Activated naive CD8-positive, alpha-beta T cell treated with anti-CD3 and anti-CD28 coated beads, Interleukin-2, amount 10 ng/mL, durations not matched to agents 7 days and 5 days (primary cell): ENCODE measurements at places on chromosomes 6 and 20. TPM values are rescaled to one million over a fixed set of nuclear protein-coding genes. Genes with fewer than 3 reads are reported as not detected.

TDRD6 gene
- total RNA-seq, result not detected

RNF5 gene
- total RNA-seq, result 44.5 TPM

REV3L gene
- total RNA-seq, result 20.1 TPM

TBXT gene
- not detected for total RNA-seq

ENPP4 gene
- total RNA-seq, result 9.3 TPM

EMILIN3 gene
- not detected for total RNA-seq

ADNP gene
- 75.1 TPM for total RNA-seq

HS3ST5 gene
- total RNA-seq, result not detected

DLK2 gene
- total RNA-seq, result 0.37 TPM

FAM110A gene
- total RNA-seq, result 44.5 TPM

DNA sequence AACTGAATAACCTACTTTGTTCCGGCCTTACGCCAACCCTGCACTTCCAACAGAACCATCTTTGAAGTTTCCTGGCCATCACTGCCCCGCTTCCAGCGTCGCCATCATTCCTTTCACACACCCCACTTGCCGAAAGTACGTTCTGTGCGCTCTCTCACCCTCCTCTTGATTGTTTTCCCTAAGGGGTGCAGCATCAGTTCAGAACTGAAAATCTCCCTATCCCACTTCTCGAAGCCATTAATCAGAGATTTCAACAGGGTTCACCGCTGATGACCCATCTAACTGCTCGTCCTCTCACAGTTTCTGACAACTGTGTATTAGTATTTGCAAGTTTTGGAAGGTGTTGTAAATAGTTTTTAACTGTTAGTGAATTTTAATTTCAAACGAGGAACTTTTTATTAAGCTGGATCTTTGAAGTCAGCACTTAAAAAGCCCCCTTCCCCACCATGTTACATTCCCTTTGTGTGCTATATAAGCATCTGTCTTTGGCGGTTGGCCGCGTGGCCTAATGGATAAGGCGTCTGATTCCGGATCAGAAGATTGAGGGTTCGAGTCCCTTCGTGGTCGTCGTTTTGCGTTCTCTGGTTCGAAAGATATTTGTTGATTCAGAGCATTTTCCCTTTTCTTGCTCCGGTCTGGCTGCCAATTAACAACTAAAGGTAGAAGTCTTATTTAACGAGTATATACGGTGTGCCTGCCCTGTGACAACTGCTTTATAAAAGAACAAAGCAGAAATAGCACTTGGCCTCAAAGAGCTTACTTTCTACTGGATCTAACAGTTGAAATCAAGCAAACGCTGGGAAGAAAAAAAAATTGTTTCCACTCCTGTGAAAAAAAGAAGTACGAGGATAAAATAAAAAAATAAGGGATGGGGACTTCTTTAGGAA, 42.6 kb downstream of the TRIM27 start:
- H3K27ac ChIP-seq, result peak overlapping the region; percentile 81
- H3K4me1 ChIP-seq, result peaks cover 29% of the 10 kb centered on the region
- peaks cover 5% of the 10 kb centered on the region for H3K36me3 ChIP-seq
- H3K27me3 ChIP-seq, result peaks cover 20% of the 10 kb centered on the region
- peak; percentile 64 for DNase-seq

- no peak for DNase-seq
- no peaks in the 10 kb centered on the region for H3K27me3 ChIP-seq
- H3K4me3 ChIP-seq, result no peak overlapping the region
These were observed 1217.7 kb downstream of the EPHA7 start for GRCh38 chr6:92201618-92202017.

- H3K4me3 ChIP-seq, result no peak overlapping the region
- peak overlapping the region; percentile 94 for H3K27ac ChIP-seq
- peaks cover 13% of the 10 kb centered on the region for H3K4me1 ChIP-seq
- peaks cover 2% of the 10 kb centered on the region for H3K36me3 ChIP-seq
- peak; percentile 38 for DNase-seq
- H3K27me3 ChIP-seq, result no peaks in the 10 kb centered on the region
These were observed 844 bp upstream of the ABRACL start for GRCh38 chr6:139027620-139028182.

GRCh38 chr6:131954775-131955107, 3.6 kb upstream of the CCN2 start:
- H3K4me3 ChIP-seq, result no peak overlapping the region
- H3K27me3 ChIP-seq, result peaks cover 58% of the 10 kb centered on the region
- no peak for DNase-seq

- H3K27ac ChIP-seq, result no peak overlapping the region
- H3K27me3 ChIP-seq, result no peaks in the 10 kb centered on the region
- no peak overlapping the region for H3K4me3 ChIP-seq
- no peak for DNase-seq
- H3K36me3 ChIP-seq, result no peaks in the 10 kb centered on the region
- no peaks in the 10 kb centered on the region for H3K4me1 ChIP-seq
These were observed 57.4 kb upstream of the DACT2 start for GRCh38 chr6:168376811-168377483.

GRCh38 chr6:130394246-130394645, 28.4 kb downstream of the TMEM200A start:
- H3K27ac ChIP-seq, result no peak overlapping the region
- peaks cover 9% of the 10 kb centered on the region for H3K4me1 ChIP-seq
- H3K4me3 ChIP-seq, result no peak overlapping the region

GRCh38 chr6:44050872-44051505, 76.3 kb downstream of the MRPL14 start:
- no peak for DNase-seq
- H3K4me1 ChIP-seq, result peaks cover 11% of the 10 kb centered on the region
- H3K27me3 ChIP-seq, result peaks cover 2% of the 10 kb centered on the region
- no peak overlapping the region for H3K27ac ChIP-seq

DNA sequence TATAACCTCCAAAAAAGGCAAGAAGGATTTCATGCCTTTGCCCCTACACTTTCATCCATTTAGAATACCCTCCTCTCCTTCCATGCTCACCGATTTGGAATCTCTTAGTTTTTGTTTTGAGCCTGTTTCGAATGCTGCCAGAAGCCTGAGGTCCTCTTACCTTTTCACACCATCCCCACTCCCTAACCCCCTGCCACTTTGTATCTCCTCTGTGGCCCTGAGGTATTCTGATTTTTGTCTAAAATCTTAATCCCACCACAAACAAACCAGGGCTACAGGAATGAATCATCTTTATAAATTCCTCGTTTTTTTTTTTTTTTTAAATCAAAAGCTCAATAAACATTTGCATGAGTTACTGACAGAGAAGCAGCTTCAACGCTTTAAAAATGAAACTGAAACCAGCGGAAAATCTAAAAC, 1.6 kb upstream of the RPS12 start:
- H3K4me3 ChIP-seq, result peak overlapping the region; percentile 90
- DNase-seq, result no peak
- H3K27me3 ChIP-seq, result peaks cover 11% of the 10 kb centered on the region
- peaks cover 25% of the 10 kb centered on the region for H3K4me1 ChIP-seq

DNA sequence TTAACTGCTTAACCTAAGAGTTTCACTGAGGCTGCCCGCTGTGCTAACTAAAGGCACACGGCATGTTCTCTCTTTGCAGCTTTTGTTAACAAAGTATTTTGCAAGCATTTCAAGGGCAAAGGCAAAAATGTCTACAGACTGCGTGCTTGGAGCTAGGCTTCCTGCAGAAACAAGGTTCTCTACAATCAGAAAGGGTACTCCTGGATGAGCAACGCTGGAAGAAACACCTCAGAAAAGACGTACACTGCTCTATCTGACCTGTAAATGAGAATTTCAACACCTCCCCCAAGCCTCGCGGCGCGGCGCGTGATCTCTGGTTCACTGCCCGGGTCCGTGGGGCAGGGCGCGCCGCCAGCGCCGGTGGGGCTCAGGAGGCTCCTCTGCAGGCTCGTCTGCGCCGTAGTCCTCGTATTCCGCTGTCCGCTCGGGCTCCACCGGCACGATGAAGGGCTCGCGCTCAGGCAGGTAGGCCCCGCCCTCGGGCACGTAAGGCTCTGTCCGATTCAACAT, 120.9 kb downstream of the COL12A1 start:
- H3K4me1 ChIP-seq, result peaks cover 2% of the 10 kb centered on the region
- DNase-seq, result no peak
- no peak overlapping the region for H3K4me3 ChIP-seq
- H3K27me3 ChIP-seq, result peaks cover 26% of the 10 kb centered on the region

GRCh38 chr6:28489366-28490204, 26.0 kb downstream of the GPX6 start:
- peaks cover 34% of the 10 kb centered on the region for H3K4me1 ChIP-seq
- DNase-seq, result peak; percentile 55
- peak overlapping the region; percentile 82 for H3K27ac ChIP-seq
- peaks cover 3% of the 10 kb centered on the region for H3K36me3 ChIP-seq
- peak overlapping the region; percentile 82 for H3K4me3 ChIP-seq

DNA sequence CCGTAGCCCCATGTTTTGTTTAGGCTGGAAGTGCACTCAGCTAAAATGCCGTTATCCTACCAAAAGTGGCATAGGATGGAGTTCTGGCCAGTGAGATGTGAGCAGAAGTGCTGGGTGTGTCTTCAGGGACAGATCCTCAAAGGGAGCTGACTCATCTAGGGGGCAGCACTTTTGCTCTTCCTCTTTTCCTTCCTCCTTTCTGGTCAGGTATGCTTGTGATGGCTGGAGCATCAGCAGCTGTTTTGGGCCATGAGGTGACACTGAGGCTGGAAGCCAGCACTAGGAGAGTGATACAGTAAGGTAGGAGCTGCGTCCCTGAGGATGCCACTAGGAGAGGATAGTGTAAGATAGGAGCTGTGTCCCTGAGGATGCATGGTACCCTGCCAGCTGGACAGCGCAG, 4.6 kb upstream of the OSBPL2 start:
- H3K4me3 ChIP-seq, result no peak overlapping the region
- no peaks in the 10 kb centered on the region for H3K27me3 ChIP-seq
- no peaks in the 10 kb centered on the region for H3K36me3 ChIP-seq
- no peak for DNase-seq
- no peak overlapping the region for H3K27ac ChIP-seq

DNA sequence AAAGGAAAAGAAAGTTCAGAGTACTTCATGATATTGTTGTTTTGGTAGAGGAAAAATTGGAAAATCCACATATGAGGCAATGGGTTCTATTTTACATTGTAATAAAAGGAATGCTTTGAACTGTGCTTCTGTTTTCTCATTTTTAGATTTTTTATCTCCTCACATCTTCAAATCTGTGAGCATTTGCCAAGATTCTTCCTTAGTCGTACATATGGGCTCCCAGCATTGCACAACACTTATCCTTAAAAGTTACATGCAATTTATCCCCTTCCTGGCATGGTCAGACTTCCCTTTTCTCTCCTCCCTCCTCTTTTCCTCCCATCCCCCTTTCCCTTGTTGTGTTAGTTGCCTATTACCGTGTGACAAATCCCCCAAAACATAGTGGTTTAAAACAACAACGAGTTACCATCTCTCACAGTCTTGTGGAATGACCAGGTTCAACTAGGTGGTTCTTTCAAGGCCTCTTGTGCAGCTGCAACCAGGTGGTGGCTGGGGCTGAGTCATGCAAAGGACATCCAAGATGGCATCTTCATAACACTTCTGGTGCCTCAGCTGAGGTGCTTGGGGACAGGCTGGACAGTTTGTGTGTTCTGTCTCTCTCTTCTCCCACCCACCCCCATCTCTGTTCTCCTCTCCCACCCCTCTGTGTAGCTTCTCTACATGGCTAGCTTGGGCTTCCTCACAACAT, 68.7 kb downstream of the TXNDC5 start:
- peaks cover 6% of the 10 kb centered on the region for H3K27me3 ChIP-seq
- no peaks in the 10 kb centered on the region for H3K36me3 ChIP-seq
- H3K4me3 ChIP-seq, result no peak overlapping the region

- DNase-seq, result no peak
- no peak overlapping the region for H3K27ac ChIP-seq
- no peak overlapping the region for H3K4me3 ChIP-seq
- H3K27me3 ChIP-seq, result peaks cover 33% of the 10 kb centered on the region
- no peaks in the 10 kb centered on the region for H3K36me3 ChIP-seq
- no peaks in the 10 kb centered on the region for H3K4me1 ChIP-seq
These were observed 5.9 kb downstream of the NHSL1 start for GRCh38 chr6:138493413-138493812.

GRCh38 chr20:25230166-25230831, 17.6 kb upstream of the PYGB start:
- H3K4me1 ChIP-seq, result no peaks in the 10 kb centered on the region
- H3K27ac ChIP-seq, result no peak overlapping the region
- H3K4me3 ChIP-seq, result no peak overlapping the region
- H3K27me3 ChIP-seq, result peaks cover 5% of the 10 kb centered on the region

DNA sequence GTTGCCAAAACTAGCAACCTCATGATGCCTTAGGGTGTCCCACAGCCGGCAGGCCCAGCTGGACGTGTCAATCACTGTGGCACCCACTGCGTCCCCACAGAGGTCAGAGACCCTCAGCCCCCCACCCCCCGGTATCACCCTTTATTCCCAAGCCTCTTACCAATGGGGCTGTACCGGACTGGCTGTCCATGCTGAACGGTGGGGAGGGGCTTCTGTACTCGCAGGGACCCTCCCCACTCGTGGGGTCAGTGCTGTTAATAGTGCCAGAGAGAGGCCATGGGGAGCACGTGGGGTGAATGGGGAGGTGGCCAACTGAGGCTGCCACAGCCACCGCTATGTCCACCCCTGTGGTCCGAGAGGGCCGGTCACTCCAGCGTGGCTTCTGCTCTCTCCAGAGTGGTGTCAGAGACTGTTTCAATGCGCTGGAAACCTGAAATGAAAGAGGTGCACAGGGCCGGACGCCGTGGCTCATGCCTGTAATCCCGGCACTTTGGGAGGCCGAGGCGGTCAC, 68.6 kb downstream of the THBS2 start:
- no peak for DNase-seq
- peaks cover 8% of the 10 kb centered on the region for H3K27me3 ChIP-seq
- H3K4me1 ChIP-seq, result peaks cover 7% of the 10 kb centered on the region
- H3K4me3 ChIP-seq, result no peak overlapping the region
- H3K36me3 ChIP-seq, result no peaks in the 10 kb centered on the region

- no peak overlapping the region for H3K4me3 ChIP-seq
- H3K27ac ChIP-seq, result no peak overlapping the region
- no peaks in the 10 kb centered on the region for H3K4me1 ChIP-seq
- DNase-seq, result no peak
- no peaks in the 10 kb centered on the region for H3K27me3 ChIP-seq
These were observed 61.3 kb upstream of the MYLIP start for GRCh38 chr6:16067568-16067967.

GRCh38 chr6:18586133-18586532, 199.0 kb downstream of the RNF144B start:
- H3K36me3 ChIP-seq, result no peaks in the 10 kb centered on the region
- H3K27ac ChIP-seq, result no peak overlapping the region
- H3K4me3 ChIP-seq, result no peak overlapping the region
